Aortic smooth muscle cell (primary cell): ENCODE measurements at places on chromosomes 3 and 15. TPM values are rescaled to one million over a fixed set of nuclear protein-coding genes. Genes with fewer than 3 reads are reported as not detected.

The SH2D7 gene
- total RNA-seq, result not detected in 2 replicates

The IL5RA gene
- not detected in 2 replicates for total RNA-seq

The CIB2 gene
- total RNA-seq, result 1.6 and 1.7 TPM in 2 replicates

The IVD gene
- total RNA-seq, result 46.0 and 53.8 TPM in 2 replicates

The MAPK6 gene
- total RNA-seq, result 55.9 and 57.0 TPM in 2 replicates

The HGD gene
- total RNA-seq, result 0.19 TPM in 1 of 2 replicates, not detected in the other
